T-cell (primary cell): ENCODE measurements at places on chromosomes 7 and 10. TPM values are rescaled to one million over a fixed set of nuclear protein-coding genes. Genes with fewer than 3 reads are reported as not detected.

DNA sequence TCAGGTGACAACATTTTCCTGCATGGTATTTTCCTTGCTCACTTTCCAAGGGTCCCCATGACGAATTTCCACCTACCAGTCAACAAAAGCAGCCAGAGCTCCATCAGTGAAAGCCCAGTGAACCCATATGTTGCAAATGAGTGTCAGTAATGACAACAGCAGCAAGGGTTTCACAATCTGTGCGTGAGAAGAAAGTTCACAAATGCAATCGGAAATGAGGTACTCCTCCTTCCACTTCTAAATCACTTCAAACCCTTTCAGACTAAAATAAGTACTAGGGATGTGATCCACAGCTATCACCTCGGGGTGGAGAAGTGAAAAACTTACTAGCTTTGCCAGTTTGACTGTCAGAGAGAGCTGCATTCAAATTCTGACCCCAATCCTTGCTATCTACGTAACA, 55.6 kb upstream of the BET1 start:
- no peaks in the 10 kb centered on the region for H3K36me3 ChIP-seq
- peaks cover 2% of the 10 kb centered on the region for H3K27me3 ChIP-seq
- no peak overlapping the region for H3K4me3 ChIP-seq
- no peak for DNase-seq
- H3K27ac ChIP-seq = no peak overlapping the region

GRCh38 chr10:65798133-65798532, 1127.7 kb upstream of the LRRTM3 start:
- H3K4me3 ChIP-seq = no peak overlapping the region
- no peak overlapping the region for H3K27ac ChIP-seq
- no peaks in the 10 kb centered on the region for H3K4me1 ChIP-seq
- H3K27me3 ChIP-seq = no peaks in the 10 kb centered on the region
- no peak for DNase-seq

- peak overlapping the region; percentile 79 for H3K27ac ChIP-seq
- peaks cover 46% of the 10 kb centered on the region for H3K4me1 ChIP-seq
- H3K27me3 ChIP-seq = no peaks in the 10 kb centered on the region
- peak overlapping the region; percentile 90 for H3K4me3 ChIP-seq
Observed at GRCh38 chr10:50622706-50623662, 772 bp downstream of the SGMS1 start.

GRCh38 chr7:34726221-34726620, 68.2 kb downstream of the NPSR1 start:
- H3K27me3 ChIP-seq = no peaks in the 10 kb centered on the region
- no peaks in the 10 kb centered on the region for H3K36me3 ChIP-seq
- H3K4me1 ChIP-seq = no peaks in the 10 kb centered on the region
- H3K4me3 ChIP-seq = no peak overlapping the region

The PTPN20 gene
- 1.5 TPM for total RNA-seq

The CLDN3 gene
- total RNA-seq = not detected

The ODAD2 gene
- total RNA-seq = 0.33 TPM
